Activated T-cell treated with anti-CD3 and anti-CD28 coated beads, Interleukin-2, amount 50 U/mL, for 72 hours (primary cell): ENCODE measurements at places on chromosomes 2 and 18. TPM values are rescaled to one million over a fixed set of nuclear protein-coding genes. Genes with fewer than 3 reads are reported as not detected.

DNA sequence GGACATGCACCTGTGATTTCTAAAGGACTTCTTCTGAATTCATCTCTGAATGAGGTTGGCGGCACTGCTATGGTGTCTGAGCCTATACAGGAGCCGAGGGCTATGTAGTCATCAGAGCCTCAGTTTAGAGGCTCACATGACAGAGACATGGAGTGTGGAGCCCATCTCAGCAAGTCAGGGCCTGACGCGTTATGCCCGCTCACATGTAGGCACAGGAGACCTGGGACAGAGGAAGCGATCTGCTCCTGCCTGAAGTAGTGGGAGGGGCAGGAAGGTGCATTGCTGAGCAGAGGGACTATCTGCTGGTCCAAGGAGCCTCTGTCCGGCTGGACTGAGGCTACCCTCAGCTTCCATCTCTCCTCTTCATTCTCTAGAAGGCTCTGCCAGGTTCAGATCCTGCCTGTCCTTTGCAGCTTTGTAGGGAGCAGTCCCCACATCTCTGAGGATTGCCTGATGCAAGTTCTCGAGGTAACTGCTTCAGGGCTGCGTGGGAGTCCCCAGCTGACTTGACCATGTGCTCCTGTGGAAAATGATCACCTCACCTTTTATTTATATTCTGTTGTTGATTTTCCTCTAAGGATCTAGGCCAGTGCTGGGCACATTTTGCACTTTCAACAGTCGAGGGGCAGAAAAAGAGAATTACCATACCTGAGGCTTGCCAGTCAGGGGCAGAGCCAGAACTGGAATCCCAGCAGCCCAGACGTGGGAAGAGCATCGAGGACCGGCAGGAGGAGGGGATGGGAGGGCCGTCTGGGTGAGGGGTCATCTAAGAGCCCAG, 16.6 kb downstream of the KLHL29 start:
- DNase-seq, result no peak

Gene BOLL
- 0.10 TPM for total RNA-seq

GRCh38 chr18:77220726-77221125, 28.9 kb upstream of the GALR1 start:
- DNase-seq, result no peak

Gene OSBPL6
- total RNA-seq, result 5.5 TPM

Gene ACMSD
- not detected for total RNA-seq
